ENCODE measurements at places on chromosomes 7 and 10.

DNA sequence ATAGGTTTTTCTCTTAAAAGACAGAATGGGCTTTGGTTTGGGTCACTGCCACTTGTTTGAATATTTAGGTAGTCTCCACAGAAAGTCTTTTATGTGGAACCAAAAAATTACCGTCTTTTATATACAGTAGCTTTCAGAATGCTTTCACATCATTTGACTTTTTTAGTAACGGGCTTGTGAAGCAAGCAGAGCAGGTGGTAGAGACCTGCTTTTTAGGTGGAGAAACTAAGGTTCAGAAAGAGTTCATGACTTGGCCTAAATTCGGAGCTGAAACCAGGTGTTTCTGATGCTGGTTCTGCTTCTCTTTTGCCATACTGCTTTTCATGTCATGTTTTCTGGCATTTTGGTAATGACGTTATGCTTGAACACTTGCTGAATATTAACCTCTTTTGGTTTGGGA lies 36.3 kb downstream of the GARS1 start:
- no peak for DNase-seq

GRCh38 chr10:3185386-3185785 lies 12.8 kb upstream of the PITRM1 start:
- DNase-seq: no peak

- no peak for DNase-seq
Measured at GRCh38 chr7:132551886-132552285, 24.4 kb downstream of the PLXNA4 start.

DNA sequence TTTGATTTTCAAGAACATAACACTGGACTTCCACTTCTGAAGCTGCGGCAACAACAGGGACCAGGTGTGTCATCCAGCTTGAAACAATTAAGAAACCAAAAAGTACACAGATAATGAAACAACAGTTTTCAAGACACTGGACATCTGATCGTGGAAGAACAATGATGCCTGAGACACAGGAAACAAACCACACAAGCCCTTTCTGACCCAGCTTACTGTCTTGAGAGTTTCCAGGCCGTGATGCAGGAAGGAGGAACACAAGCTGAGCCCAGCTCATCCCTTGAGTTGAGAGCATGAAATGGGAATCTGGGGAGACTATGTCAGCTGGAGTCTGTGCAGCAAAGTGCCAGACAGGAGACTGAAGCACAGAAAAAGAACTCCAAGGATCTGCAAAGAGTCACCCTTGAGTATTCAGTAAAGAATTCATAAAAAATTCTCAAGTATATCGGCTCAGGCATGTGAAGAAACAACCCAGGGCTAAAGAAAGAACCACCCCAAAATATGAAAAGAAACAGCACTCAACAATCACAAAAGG lies 91.6 kb downstream of the RNF32 start:
- DNase-seq: peak; percentile 8

- no peak for DNase-seq
Measured at GRCh38 chr10:86062198-86062550, 304.4 kb downstream of the GRID1 start.

DNA sequence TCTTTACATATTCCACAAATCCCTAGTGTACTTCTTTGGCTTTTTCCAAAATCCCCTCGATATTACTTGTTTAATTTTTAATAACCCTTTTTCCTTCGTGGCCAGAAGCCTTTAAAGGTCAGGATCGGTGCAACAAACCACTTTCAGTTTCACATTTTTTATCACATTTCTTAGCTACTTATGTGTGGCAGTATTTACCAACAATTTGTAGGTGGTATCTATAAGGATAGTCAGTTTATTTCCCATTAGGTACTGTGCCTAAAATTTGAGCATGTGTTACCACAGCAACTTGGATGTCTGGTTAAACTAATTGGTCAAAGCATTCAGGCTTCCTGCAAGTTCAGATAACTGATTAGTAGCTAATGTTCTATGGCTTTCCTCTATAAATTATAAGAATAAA lies 104.9 kb downstream of the CDK14 start:
- DNase-seq: no peak

DNA sequence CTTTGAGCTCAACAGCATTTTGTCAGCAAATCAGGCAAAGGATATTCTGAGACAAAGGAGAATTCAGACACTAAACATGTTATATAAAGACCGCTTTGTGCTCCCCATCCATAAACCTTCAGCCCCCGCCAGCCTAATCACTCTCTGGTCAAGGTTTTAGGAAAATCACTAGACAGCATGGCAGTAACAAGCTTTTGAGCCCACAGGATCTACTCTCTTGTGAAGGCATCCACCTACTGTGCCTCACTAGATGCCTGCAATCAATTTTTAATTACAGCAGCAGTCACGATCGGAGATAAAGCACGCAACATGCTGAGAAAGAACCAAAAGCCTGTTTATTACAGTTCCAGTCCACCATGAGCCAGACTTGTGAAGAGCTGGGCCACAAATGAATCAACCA lies 19.1 kb downstream of the PDE1C start:
- no peak for DNase-seq

- no peak for DNase-seq
Measured at GRCh38 chr7:72298912-72299311, 113.2 kb downstream of the CALN1 start.

- peak; percentile 55 for DNase-seq
Measured at GRCh38 chr10:986137-986825, 2.0 kb upstream of the GTPBP4 start.

DNA sequence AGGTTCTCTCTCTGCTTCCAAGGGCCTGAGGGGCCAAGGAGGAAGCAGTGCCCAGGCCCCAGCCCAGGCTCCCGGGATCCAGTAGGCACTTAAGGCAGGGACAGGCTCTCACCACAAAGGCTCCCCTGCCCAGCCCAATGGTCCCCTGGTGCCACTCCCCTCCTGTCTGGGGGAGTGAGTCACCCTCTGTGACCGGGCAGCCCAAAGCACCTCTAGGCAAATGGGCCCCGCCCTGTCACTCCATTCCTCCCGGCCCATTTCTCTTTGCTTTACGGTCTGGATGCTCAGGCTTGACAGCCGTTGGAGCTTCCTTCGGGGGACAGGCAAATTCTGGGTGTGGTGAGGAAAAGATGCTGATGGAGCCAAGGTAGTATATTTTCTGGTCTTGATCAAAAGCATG lies at the start of gene CALHM3:
CALHM3 (minus strand) TSS at position 106 of the 400 bp plus-strand sequence. CDS start 208 bp downstream, outside the sequence.
- DNase-seq: no peak

DNA sequence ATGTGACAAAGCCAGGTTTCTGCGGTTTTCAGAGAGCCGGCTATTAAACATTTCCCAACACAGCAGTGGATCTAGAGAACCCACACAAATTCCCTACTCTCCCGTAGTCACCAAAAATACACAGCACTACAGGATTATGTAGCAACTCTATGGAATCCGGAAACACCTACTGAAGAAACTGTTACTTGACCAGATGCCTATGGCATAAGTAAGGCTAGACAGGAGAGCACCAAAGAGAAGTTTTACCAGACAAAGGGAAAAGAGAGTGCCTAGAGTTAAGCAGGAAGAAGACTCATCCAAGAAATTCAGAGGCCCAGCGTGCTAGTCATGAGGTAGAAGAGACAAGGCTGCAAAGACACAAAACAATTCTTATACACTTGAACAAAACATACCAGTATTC lies 321.1 kb downstream of the PARD3 start:
- DNase-seq: peak; percentile 24

DNA sequence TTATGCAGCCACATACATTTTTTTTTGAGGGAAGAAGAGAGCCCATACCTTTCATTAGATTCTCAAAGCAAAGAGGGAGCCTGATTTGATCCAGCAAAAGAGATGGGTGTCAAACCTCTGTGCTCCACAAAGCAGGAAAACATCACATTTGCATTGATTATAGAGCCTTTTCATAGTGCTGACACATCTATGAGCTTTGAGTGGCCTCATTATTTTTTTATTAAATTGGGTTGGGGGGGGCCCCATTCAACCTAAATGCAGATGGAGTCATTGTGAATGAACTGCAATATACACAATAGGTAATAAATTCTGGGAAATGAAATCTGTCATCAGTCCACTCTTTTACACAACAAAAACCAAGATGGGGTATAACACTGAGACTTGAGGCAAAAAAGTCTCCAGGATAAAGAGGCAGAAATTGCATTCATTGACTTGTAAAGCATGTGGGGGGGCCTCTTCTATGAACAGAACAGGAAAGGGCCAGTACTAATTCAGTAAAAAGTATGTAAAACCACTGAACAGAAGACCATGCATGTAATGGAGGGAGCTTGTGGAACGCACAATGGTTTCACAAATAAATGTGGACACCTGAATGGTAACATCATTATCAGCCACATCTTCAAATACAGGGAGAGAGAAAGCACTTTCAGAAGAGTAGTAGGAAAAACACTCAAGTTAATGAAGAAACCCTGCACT lies 17.7 kb upstream of the ASB4 start:
- no peak for DNase-seq

DNA sequence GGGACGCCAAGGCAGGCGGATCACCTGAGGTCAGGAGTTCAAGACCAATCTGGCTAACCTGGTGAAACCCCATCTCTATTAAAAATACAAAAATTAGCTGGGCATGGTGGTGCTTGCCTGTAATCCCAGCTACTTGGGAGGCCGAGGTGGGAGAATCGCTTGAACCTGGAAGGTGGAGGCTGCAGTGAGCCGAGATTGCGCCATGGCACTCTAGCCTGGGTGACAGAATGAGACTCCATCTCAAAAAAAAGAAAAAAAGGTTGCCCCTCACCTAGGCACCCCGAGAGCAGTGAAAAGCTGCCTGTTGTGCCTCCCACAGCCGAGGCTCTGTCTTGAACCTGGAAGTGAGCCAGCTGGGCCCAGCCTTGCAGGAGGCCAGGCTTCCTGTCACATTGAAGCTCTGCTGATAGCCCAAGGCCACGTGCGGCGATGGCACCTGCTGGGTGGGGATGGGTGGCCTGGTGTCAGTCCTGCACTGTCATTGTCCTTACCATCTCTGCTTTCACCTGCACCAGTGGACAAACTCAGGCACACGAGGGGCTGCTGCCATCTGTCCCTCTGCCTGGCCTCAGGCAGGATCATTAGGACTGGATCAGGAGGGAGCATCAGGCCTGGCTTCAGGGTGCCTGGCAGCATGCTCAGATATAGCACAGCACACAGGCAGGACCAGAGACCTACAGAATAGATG lies 37.8 kb downstream of the DNAJB12 start:
- DNase-seq: no peak

GRCh38 chr7:159025161-159025779 lies 119.4 kb downstream of the VIPR2 start:
- DNase-seq: no peak
